Kasumi-1 (cell line): ENCODE measurements at places on chromosomes 3 and 15.

GRCh38 chr3:25043177-25043576, 384.9 kb upstream of the RARB start:
- DNase-seq, result no peak

GRCh38 chr15:85763673-85764633, 30.8 kb downstream of the KLHL25 start:
- no peak for DNase-seq

DNA sequence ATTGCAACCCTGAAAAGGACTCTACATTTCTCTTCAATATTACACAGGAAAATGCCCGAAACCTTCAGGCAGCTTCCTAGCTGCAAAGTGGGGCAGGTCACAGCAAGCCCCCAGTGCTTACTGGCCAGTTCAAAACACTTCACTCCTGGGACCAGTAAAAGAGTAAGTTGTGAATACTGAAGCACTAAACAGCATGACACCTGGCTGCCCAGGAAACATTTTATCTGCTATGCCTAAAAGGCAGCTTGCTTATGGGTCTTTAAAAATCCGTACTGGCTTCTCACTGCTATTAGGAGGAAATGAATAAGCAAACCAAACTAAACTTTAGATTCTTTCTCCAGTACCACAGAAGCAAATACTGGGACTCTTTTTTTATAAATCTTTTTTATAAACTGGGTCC, 457.9 kb upstream of the ALCAM start:
- DNase-seq, result no peak

DNA sequence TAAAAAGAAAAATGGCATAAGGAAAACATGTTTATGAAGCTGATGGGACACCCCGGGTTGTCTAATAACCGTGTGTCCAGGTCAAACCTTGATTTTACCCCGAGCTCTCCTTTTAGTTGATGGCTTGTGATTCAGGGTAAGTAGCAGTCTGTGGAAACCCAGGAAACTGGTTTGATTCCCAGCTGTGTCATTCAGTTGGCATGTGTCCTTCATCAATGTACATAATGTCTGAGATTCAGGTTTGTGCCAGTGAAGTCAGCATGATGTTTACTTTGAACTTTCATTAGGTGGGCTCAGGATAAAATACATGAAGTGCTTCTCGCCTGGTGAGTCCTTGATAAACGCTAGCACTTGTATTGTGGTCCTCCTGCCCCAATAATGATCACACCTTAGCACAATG, 4.3 kb upstream of the COPG1 start:
- DNase-seq, result no peak

GRCh38 chr3:140344601-140345205, 333.2 kb upstream of the TRIM42 start:
- DNase-seq, result no peak
